ENCODE measurements at places on chromosomes 3 and 15.

DNA sequence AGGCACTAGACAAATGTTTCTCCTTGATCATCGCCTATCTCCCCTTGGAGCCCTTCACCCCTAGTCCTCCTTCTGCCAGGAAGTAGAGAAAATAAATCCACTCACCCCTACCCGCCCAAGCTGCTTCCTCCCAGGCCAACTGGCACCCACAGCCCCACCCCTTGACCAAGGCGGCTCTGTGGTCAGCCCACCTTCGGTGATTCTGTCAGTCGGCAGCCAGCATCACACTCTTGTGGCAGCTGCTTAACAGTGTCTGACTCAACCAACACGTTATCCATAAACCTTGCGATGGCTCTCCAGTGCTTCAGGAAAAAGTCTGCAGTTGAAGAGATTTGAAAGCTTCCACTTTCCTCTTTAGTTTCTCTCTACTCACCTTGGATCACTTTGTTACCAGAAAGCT is 7.6 kb downstream of the SHF start:
- no peak for DNase-seq

- DNase-seq: no peak
Observed at GRCh38 chr3:15102836-15103235, 3.9 kb upstream of the RBSN start.

- peak; percentile 14 for DNase-seq
Observed at GRCh38 chr3:32325927-32326326, 65.7 kb upstream of the CMTM7 start.

- no peak for DNase-seq
Observed at GRCh38 chr3:63462732-63463131, 184.6 kb downstream of the SYNPR start.

GRCh38 chr3:94184781-94185180 is 121.9 kb downstream of the NSUN3 start:
- DNase-seq: no peak

- DNase-seq: no peak
Observed at GRCh38 chr3:58697561-58697960, 31.0 kb upstream of the FAM3D start.

DNA sequence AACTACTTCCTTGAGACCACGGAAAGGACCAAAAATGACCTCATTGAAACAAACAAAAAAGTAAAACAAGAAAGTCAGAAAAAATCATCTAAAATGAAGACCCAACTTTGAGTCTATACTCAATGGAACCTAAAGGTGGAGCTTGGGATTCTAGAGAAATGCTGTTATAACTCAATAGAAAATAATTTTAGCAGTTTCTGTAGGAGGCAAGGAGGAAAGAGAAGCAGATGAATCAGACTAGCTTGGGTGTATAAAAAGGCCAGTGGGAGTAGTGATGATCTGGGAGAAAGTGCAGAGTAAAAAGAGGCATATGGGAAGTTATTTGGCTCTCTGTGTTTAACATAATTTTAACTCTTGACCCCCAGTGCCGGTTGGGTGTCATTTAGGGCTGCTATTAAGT is 94.4 kb downstream of the TMCO5A start:
- peak; percentile 22 for DNase-seq

- no peak for DNase-seq
Observed at GRCh38 chr15:67775998-67776397, 49.3 kb upstream of the SKOR1 start.

GRCh38 chr15:25345943-25346342 is 92.9 kb downstream of the UBE3A start:
- DNase-seq: peak; percentile 50

DNA sequence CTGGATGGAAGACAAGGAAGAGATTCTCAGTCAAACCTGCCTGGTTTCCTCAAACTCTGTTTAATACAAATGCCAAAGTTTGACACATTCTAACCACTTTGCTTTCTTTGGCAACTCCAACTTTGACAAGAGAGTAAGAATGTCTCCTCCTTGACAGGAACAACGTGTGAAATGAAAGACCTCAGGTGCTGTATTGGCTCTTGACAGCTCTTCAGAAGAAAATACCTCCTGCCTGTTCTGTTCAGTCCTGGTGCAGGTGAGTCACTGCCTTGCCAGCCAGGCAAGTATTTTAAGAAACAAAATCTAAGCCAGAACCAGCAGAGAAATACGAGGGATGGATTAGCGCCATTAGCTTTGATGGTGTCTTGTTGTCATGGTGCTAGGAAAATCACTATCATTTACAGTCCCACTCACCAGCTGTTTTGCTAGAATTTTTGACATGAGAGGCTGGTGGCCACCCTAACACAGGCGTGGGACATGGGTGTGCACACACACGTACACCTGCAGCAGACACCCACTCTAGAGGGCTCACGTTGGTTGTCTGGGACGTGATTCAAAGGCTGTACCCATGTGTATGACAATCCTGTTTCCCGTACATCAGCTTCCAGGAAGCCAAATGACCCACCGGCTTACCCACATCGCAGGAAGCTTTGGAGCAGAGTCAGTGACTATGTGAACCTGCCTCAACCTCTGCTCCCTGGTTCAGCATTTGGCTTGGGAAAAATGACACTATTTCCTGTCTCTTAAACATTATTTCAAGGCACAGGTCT is 60.4 kb downstream of the CCNL1 start:
- no peak for DNase-seq

- DNase-seq: no peak
Observed at GRCh38 chr15:33923446-33923845, 44.9 kb upstream of the CHRM5 start.

DNA sequence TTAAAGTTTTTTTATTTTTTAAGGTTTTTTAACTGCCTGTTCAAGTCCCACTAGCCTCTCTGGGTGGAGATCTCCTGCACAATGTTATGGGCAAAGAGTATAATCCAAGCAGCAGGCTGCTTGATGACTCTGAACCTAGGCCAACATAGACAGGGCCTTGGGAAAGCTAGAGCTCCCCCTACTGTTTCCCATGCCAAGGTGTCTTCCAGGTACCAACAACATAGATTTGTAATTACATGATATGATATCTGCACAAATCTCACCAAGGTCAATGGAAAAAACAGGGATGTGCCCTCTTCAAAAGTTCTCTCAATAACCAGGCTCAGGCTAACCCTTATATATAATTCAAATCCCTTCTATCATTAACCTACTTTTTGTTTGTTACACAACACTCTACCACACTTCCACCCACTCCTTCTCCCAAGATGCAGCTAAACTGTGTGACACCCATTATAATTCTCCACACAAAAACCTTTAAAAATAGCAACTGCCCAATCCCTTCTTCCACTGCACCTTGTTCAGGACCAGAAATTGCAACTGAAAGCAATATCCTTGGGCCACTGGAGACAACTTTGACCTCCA is 43.8 kb downstream of the RBM15B start:
- DNase-seq: peak; percentile 33

GRCh38 chr3:53846851-53847155 is 435 bp downstream of the IL17RB start:
- no peak for DNase-seq

- no peak for DNase-seq
Observed at GRCh38 chr3:149790698-149791097, 1.7 kb downstream of the ANKUB1 start.

- DNase-seq: no peak
Observed at GRCh38 chr3:33490641-33491241, 50.5 kb upstream of the UBP1 start.

GRCh38 chr15:41512940-41513505 is 604 bp downstream of the LTK start:
- DNase-seq: no peak

GRCh38 chr15:64749999-64750657 is 25.3 kb downstream of the RBPMS2 start:
- no peak for DNase-seq

DNA sequence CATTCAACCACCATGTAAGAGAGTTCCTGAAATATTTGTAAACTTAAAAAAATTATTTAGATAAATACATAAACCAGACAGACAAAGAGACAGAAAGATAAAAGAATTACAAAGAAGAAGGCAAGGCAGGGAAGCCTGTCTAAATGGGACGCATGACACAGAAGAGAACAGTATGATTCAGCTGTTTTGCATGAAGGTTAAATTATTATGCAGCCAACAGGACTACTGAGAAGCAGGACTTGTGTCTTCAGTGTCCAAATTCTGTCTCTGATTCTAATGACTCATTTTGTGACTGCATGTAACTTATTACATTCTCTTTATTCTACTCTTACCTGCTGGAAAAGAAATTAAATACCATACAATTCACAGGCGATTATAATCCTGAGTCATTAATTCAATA is 340.4 kb upstream of the KCNMB2 start:
- peak; percentile 58 for DNase-seq

DNA sequence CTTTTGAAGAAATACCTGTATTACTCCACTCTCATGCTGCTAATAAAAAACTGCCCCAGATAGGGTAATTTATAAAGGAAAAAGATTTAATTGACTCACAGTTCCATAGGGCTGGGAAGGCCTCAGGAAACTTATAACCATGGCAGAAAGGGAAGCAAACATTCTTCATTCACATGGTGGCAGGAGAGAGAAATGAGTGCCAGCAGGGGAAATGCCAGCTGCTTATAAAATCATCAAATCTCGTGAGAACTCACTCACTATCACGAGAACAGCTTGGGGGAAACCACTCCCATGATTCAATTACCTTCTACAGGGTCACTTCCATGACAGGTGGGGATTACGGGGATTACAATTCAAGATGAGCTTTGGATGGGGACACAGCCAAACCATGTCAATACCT is 18.7 kb downstream of the MFSD1 start:
- no peak for DNase-seq

- DNase-seq: no peak
Observed at GRCh38 chr3:66625505-66626216, 124.8 kb upstream of the LRIG1 start.

DNA sequence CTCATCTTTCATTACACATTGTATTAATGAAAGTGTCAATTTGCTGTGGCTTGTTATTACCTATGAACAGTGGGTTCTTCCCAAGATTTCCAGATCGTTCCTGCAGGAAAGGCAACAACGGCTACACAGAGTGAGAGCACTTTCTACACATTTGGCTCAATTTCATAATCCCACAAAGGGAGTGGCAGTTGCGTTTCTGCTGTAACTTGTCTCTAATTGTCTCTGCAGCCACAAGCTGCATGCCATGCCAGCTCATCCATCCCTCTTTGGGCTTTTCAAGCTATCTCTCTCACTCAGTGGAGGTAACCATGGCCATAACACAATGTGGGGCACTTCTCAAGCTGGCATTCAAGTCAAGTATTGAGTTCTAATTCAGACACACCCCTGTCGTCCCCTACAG is 27.7 kb upstream of the CPNE4 start:
- no peak for DNase-seq

- peak; percentile 13 for DNase-seq
Observed at GRCh38 chr15:95051861-95052260, 820.5 kb downstream of the MCTP2 start.

GRCh38 chr3:45253316-45253715 is 27.2 kb upstream of the TMEM158 start:
- no peak for DNase-seq

GRCh38 chr3:156693166-156693565 is 18.8 kb downstream of the TIPARP start:
- DNase-seq: peak; percentile 15

DNA sequence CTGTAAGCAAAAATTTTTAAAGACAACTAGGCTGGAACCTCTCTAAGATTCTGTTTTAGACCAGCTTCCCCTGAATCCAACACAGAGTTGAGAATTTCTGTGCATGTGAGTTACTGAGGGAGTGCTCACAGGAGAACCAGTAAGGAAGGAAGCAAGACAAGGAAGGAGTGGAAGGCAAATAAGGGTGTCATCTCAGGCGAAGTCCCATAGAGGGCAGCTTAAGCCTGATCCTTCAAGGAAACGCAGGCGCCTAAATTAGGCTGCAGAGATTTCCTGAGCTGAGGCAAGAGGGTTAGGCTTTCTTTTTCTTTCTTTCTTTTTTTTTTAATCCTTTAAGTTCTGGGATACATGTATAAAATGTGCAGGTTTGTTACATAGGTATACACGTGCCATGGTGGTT is 36.2 kb upstream of the COL6A6 start:
- DNase-seq: peak; percentile 41

DNA sequence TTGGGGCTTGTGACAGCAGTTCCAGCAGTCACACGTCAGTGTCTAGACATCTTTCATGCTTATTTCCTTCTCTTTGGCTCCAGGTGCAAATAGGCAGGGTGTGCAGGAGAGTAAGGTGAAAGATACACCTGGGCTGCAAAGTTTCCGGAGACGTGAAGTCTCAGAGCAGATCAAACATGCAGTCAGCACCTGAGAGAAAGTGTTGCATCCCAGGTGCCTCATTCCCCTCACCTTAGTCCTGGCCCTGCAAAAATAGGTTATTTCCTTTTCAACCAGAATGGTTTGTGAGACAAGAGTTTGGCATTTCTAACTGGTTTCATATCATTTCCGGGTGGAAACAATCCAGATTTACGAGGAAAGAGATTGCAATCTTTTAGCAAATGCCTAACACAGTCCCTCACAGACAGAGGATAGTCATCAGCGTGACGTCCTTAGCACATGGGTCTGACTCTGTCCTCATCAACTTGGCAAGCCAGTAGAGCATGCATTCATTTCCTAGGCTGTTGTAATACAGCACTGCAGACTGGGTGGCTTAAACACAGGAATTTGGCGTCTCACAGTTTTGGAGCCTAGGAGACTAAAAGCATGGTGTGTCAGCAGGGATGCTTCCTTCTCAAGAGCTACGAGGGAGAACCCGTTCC is 58.2 kb upstream of the ARRDC4 start:
- DNase-seq: peak; percentile 58

GRCh38 chr3:179853176-179853575 is 183.6 kb downstream of the PEX5L start:
- peak; percentile 74 for DNase-seq

DNA sequence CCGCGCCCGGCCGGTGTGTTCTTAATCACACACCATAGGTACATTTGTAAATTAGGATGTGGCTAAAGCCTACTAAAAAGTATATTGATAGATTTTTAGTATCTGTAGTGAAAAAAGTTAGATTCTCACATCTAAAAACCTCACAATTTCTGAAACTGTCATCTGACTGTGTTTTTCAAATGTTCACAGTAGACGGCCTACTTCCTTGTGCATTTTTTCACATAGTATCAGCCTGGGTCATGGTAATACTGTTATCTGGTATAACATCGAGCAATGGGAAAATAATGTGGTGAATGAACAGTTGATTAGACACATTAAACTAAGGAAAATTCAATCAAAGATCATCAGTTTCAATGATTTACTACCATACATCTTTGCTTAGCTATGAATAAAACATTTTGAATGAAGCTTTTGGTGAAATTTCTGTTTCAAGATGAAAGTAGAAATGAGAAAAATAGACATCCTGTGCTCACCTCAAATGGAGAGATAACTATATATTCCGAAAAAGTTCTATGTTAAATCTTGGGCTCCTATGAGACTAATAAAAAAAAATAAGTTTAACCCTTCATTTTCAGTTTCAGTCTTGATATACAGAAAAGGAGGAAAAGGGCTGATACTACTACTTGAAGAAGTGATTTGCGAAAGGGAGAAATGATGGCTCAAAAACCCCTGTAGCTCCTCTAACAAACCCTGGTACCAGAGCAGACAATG is 262.7 kb downstream of the ZBTB20 start:
- no peak for DNase-seq

Measured in fibroblast of gingiva (primary cell).